ENCODE measurements at places on chromosomes 12 and 14. TPM values are rescaled to one million over a fixed set of nuclear protein-coding genes. Genes with fewer than 3 reads are reported as not detected.

- no peak overlapping the region for H3K4me3 ChIP-seq
- no peak for DNase-seq
- H3K27ac ChIP-seq = no peak overlapping the region
- H3K4me1 ChIP-seq = no peaks in the 10 kb centered on the region
- no peaks in the 10 kb centered on the region for H3K27me3 ChIP-seq
Measured at GRCh38 chr14:50631408-50631821, 36.7 kb downstream of the SAV1 start.

- H3K36me3 ChIP-seq = peaks cover 7% of the 10 kb centered on the region
- DNase-seq = peak; percentile 88
- peak overlapping the region; percentile 100 for H3K4me3 ChIP-seq
- H3K4me1 ChIP-seq = peaks cover 59% of the 10 kb centered on the region
- H3K27ac ChIP-seq = peak overlapping the region; percentile 99
Measured at GRCh38 chr14:103628221-103628683, 759 bp upstream of the KLC1 start.

DNA sequence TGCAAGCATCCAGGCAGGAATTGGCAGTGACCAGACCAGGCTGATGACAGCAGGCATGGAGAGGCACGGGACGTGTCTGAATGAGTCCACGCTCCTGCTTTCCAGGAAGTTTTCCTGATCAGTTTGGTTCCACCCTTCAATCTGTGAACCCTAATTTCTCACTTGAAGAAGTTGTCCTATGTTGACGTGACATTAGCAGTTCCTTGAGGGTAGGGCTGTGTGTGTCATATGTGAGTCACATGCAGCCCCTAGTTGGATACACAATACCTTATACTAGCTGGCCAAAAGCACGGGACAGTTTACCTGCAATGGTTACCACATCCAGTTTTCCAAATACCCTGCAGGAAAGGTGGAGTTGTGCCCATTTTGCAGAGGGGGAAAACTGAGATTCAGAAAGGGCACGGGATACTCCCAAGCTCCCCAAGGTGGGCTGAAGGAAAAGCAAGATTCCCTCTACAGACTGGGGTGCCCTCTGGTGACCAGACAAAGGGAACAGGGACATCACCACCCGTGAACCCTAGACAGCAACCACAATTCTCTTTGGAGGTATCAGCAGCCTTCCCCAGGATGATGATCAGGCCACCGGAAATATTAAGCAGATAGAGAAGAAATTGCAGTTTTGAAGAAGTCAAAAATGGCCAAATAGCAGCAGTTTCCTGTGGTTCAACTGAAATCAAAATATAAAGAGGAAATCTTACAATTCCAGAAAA, 194.5 kb downstream of the PHETA1 start:
- DNase-seq = no peak
- no peak overlapping the region for H3K27ac ChIP-seq
- no peaks in the 10 kb centered on the region for H3K4me1 ChIP-seq

DNA sequence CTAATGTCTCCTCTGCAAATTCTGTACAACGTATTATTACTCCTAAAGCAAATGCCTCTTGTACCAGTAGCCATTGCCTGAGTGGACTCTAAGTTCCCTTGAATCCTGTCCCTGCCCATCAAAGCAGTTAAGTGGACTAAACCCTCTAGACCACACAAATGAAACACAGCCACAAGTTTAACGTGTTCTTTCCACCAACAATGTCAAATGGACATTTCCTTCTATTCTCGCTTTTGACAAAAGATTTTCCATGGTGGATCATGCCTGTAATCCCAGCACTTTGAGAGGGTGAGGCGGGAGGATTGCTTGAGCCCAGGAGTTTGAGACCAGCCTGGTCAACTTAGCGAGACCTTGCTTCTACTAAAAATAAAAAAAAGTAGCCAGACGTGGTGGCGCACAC, 15.9 kb downstream of the CCDC88C start:
- H3K27ac ChIP-seq = no peak overlapping the region
- DNase-seq = no peak
- no peak overlapping the region for H3K4me3 ChIP-seq
- no peaks in the 10 kb centered on the region for H3K27me3 ChIP-seq

DNA sequence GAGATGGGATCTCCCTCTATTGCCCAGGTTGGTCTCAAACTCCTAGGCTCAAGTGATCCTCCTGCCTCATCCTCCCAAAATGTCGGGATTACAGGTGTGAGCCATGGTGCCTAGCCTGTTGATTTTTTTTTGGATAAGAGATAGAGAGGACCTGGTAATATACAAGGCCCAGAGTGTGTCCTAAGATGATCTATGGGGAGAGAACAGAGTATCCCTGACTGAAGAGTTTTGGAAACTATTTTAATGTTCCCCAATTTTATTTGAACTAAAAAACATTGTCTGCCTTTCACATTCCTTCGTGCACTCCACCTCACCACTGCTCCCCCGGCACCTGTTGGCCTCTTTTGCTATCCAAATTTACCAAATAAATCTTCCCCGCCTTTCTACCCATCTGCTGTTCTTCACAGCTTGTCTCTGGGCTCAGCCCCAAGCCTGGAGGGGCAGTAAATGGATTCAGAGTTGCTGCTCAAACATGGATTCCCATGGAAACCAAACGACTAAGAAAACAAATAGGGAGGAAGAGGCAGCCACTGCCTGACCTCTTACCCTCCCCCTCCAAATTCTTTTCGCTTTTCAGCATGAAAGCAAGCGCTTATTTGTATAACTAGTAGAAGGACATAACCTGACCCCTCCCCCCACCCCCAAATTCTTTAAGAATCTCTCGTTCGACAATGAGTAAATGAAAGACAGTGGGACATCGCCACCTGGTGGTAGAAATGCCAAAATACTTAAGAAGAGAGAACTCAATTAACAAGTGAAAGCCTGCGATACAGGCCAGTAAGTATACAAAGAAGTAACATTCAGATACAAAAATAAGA, 22.6 kb downstream of the OR10G3 start:
- no peak for DNase-seq
- H3K36me3 ChIP-seq = no peaks in the 10 kb centered on the region
- H3K4me3 ChIP-seq = peak overlapping the region; percentile 37
- peak overlapping the region; percentile 25 for H3K27ac ChIP-seq
- peaks cover 8% of the 10 kb centered on the region for H3K4me1 ChIP-seq

DNA sequence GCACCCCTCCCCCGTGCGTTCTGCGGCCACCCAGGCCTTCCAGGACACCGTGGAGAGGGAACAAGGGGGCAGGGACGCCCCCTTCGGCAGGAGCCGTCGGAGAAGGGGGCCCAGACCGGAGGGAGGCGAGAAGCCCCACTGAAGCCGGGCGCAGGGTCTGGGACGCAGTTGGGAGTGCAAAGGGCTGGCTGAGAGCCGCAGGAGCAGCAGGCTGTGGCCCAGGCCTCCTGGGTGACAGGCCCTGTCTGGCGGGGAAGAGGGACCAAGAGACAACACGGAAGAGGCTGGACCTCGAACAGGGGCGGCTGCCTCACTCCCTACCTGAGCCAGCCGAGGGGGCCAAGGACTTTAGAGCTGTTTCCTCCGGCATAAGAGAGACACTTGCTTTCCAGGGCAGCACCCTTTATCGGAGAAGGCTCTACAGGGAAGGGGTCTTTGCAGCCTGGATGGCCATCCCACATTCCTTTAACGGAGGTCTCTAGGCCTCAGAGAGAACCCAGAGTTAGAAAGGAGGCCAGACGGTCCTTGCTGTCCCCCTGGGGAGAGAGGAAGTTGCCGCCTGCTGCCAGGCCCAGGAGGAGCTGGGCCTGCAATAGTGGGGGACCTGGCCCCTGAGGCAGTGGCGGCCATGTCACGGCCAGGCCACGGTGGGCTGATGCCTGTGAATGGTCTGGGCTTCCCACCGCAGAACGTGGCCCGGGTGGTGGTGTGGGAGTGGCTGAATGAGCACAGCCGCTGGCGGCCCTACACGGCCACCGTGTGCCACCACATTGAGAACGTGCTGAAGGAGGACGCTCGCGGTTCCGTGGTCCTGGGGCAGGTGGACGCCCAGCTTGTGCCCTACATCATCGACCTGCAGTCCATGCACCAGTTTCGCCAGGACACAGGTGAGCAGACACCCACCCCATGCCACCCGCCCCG, 1.3 kb downstream of the DTX1 start:
- no peak for DNase-seq
- peaks cover 13% of the 10 kb centered on the region for H3K4me1 ChIP-seq
- H3K4me3 ChIP-seq = peak overlapping the region; percentile 67
- no peak overlapping the region for H3K27ac ChIP-seq
- peaks cover 44% of the 10 kb centered on the region for H3K27me3 ChIP-seq

CLEC4A gene
- 1.4 TPM for total RNA-seq

SIX6 gene
- total RNA-seq = not detected

ANKRD33 gene
- not detected for total RNA-seq

RTL1 gene
- not detected for total RNA-seq
